Activated CD4-positive, alpha-beta memory T cell treated with anti-CD3 and anti-CD28 coated beads for 36 hours (primary cell): ENCODE measurements at places on chromosomes 13 and 19. TPM values are rescaled to one million over a fixed set of nuclear protein-coding genes. Genes with fewer than 3 reads are reported as not detected.
A peak's percentile ranks its signal among the peaks of the same experiment; 100 is the strongest.

GRCh38 chr19:17999684-18000479 is 8.1 kb upstream of the ARRDC2 start:
- peak overlapping the region; percentile 97 for H3K27ac ChIP-seq
- no peak for DNase-seq
- H3K4me1 ChIP-seq, result peaks cover 22% of the 10 kb centered on the region
- H3K4me3 ChIP-seq, result peak overlapping the region; percentile 72

GRCh38 chr13:102805680-102806079 is 6.8 kb downstream of the BIVM start:
- no peak overlapping the region for H3K4me3 ChIP-seq
- peaks cover 16% of the 10 kb centered on the region for H3K4me1 ChIP-seq
- no peaks in the 10 kb centered on the region for H3K27me3 ChIP-seq
- no peak overlapping the region for H3K27ac ChIP-seq

DNA sequence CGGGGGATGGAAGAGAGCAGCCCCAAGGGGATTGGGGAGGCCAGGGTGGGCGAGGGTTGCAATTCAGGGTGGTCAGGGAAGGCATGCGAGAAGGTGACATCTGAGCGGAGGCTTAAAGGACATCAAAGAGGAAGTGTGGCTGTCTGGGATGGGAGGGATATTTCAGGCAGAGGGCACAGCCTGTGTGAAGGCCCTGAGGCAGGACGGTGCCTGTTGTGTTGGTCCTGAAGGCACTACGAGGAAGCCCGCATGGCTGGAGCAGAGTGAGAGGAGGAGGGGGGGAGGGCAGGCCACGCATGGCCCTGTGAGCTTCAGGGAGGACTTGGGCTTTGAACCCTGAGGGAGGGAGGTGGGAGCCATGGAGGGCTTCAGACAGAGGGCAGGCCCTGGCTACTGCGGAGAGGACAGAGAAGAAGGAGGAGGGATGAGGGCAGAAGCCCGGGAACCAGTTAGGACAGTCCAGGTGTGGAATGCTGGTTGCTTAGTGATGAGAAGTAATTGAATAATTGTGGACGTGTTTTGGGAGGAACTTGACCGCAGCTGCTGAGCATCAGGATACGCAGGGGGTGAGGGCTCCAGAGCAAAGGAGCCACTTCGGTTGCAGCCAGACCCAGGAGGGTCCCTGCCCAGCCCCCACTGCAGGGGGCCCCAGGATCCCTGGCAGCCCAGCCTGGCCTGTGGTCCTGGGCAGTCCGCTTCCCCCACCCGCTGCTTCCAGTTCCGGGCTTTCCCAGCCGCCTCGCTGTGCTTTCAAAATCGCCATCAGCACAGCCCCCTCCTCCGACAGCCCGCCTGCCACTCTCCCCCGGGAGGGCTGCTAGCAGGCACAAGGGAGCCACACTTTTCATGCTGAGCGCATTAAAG is 6.2 kb downstream of the TLE6 start:
- no peak for DNase-seq
- peaks cover 13% of the 10 kb centered on the region for H3K27me3 ChIP-seq

DNA sequence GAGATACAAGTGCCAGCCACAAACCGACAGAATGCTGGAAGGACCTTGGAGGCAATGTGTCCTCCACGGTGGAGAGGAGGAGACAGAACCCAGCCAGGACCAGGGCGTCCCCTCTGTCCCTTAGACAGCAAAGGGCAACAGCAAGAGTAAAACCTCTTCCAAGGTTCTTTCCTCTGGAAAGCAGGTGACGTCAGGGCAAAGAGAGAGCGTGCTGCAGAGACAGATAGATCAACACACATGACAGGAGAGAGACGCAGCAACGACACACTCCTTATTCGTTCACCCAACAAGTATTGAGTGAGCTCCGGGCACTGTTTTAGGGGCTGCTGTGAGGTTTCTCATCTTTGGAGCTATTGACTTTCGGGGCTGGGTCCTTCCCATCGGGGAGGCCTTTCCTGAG is 1.3 kb upstream of the GALP start:
- no peak overlapping the region for H3K27ac ChIP-seq
- H3K36me3 ChIP-seq, result no peaks in the 10 kb centered on the region
- H3K4me3 ChIP-seq, result no peak overlapping the region
- peaks cover 5% of the 10 kb centered on the region for H3K27me3 ChIP-seq
- no peaks in the 10 kb centered on the region for H3K4me1 ChIP-seq
- DNase-seq, result no peak

- peak within 1 kb of the TSS; percentile 97 for H3K27ac ChIP-seq
- H3K4me3 ChIP-seq, result peak within 1 kb of the TSS; percentile 95
- H3K27me3 ChIP-seq, result no peaks in the 10 kb centered on the region
- DNase-seq, result peak; percentile 74
- peaks cover 54% of the 10 kb centered on the region for H3K4me1 ChIP-seq
Observed at GRCh38 chr19:41882568-41883462, at the start of gene ARHGEF1. Gene ARHGEF1 (plus strand): TSS chr19:41883184. CDS start chr19:41888083, 4,899 bp downstream.

DNA sequence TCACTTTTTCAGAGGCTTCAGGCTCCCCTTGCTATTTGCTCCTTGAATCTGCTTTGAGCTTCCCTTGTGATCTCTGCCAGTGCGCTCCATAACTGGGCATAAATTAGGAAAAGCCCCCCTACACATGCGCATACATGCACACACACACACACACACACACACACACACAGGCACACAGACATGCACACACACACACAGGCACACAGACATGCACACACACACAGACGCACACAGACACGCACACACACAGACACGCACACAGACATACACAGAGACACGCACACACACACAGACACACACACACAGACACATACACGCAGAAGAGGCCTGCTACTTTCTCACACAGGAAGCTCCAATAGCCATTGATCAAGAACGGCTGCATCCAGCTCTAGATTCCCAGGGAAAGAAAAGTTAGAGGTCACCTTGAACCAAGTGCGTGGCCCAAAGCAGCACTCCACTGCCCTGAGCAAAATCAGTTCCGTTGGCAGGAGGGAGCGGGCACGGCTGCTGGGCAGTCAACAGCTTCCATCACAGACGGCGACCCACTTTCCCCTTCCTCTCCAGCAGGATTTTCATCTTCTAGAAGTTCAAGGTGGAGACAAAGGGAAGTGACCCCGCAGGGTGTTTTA is 145.6 kb downstream of the DPF1 start:
- H3K4me1 ChIP-seq, result peaks cover 16% of the 10 kb centered on the region
- H3K27ac ChIP-seq, result no peak overlapping the region
- DNase-seq, result no peak
- H3K36me3 ChIP-seq, result peaks cover 8% of the 10 kb centered on the region
- no peaks in the 10 kb centered on the region for H3K27me3 ChIP-seq

- H3K27ac ChIP-seq, result no peak within 1 kb of the TSS
- DNase-seq, result peak; percentile 55
- peak within 1 kb of the TSS; percentile 58 for H3K4me3 ChIP-seq
- H3K27me3 ChIP-seq, result peaks cover 30% of the 10 kb centered on the region
- no peaks in the 10 kb centered on the region for H3K36me3 ChIP-seq
- peaks cover 18% of the 10 kb centered on the region for H3K4me1 ChIP-seq
Observed at GRCh38 chr19:42313096-42313839, at the start of gene TMEM145. Gene TMEM145 (plus strand): TSS chr19:42313309. CDS start chr19:42313377, 68 bp downstream.

- DNase-seq, result no peak
- peaks cover 4% of the 10 kb centered on the region for H3K4me1 ChIP-seq
- H3K4me3 ChIP-seq, result no peak overlapping the region
- H3K36me3 ChIP-seq, result no peaks in the 10 kb centered on the region
Observed at GRCh38 chr19:55492362-55492944, 4.2 kb downstream of the SSC5D start.

DNA sequence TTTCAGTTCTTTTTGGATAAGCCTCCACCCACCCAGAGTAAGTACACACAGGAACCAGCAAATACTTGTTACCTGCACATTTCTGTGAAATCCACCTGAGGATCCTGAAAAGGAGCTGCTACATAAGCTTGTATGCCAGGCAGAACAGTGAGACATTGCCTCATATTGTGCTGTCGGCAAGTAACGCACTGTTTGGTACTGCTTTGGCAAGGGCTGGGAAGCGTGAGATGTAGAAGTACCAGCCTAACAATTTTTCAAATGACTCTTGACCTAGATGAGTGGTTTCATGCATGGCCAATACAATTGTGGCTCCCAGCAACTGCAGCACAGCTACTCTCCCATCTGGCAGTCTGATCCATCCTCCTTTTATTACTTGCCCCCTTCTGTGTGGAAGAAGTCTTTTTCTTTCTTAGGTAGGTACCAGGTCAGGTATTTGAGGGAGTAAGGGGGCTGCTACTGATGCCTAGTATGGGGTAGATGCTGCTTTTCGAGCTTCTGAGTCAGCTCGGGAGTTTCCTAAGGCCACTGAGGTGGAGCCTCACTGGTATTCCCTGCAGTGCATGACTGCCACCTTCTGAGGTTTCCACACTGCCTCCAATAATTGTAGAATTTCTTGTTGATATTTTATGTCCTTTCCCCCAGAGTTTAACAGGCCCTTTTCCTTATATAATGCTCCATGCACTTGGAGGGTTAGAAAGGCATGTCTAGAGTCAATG is 52.2 kb downstream of the ZNF737 start:
- peaks cover 5% of the 10 kb centered on the region for H3K36me3 ChIP-seq
- DNase-seq, result no peak
- H3K4me1 ChIP-seq, result peaks cover 2% of the 10 kb centered on the region

- H3K4me1 ChIP-seq, result peaks cover 16% of the 10 kb centered on the region
- peak overlapping the region; percentile 99 for H3K27ac ChIP-seq
- peaks cover 15% of the 10 kb centered on the region for H3K36me3 ChIP-seq
- H3K27me3 ChIP-seq, result no peaks in the 10 kb centered on the region
Observed at GRCh38 chr19:58477130-58477529, 978 bp downstream of the ZNF446 start.

- peaks cover 3% of the 10 kb centered on the region for H3K27me3 ChIP-seq
- no peak for DNase-seq
- H3K27ac ChIP-seq, result no peak overlapping the region
- H3K4me3 ChIP-seq, result no peak overlapping the region
Observed at GRCh38 chr13:48930918-48931317, 44.8 kb upstream of the FNDC3A start.

- H3K36me3 ChIP-seq, result no peaks in the 10 kb centered on the region
- H3K27ac ChIP-seq, result no peak overlapping the region
- peak; percentile 72 for DNase-seq
Observed at GRCh38 chr13:46893798-46894560, 2.9 kb downstream of the HTR2A start.

- H3K4me3 ChIP-seq, result no peak overlapping the region
- no peaks in the 10 kb centered on the region for H3K4me1 ChIP-seq
- DNase-seq, result no peak
- H3K27me3 ChIP-seq, result peaks cover 2% of the 10 kb centered on the region
Observed at GRCh38 chr13:29111446-29111845, 291.3 kb downstream of the MTUS2 start.

GRCh38 chr13:33550885-33551284 is 265.3 kb upstream of the STARD13 start:
- H3K27ac ChIP-seq, result no peak overlapping the region
- peaks cover 3% of the 10 kb centered on the region for H3K36me3 ChIP-seq

DNA sequence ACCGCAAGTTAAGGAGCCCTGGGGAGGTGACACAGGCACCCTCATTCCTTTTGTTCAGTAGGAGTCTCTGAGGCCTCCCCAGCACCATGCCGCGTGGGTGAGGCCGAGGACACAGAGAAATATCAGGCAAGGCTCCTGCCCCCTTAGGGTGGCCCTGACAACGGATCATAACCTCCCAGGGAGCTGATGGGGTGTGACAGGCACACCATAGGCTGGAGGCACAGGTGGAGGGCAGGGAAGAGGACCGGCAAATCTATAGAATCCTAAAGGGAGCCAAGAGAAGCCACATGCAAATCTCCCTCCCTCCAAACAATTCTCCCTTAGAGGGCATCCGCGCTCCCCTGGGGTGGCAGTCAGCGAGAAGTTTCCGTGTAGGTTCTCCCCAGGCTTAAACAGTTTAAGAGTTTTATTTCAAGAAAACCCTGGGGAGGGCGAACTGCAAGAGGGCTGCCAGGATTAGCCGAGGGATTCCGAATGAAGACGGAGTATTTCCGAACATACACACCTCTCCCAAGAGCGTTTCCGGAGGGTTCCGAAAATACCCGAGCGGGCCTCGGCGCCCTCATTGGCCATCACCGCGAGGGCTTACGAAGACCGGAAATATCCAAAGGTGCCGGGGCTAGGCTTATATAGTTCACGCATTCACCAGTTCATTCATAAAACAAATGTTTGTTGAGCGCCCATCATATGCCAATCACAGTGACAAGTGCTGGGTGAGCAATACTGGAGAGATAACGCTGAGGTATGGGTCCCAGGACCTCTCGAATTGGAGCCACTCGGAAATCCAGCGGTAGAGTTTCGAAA is 610 bp upstream of the RPL28 start:
- peak; percentile 98 for DNase-seq
- peak overlapping the region; percentile 96 for H3K4me3 ChIP-seq
- no peaks in the 10 kb centered on the region for H3K27me3 ChIP-seq
- peaks cover 43% of the 10 kb centered on the region for H3K36me3 ChIP-seq
- peak overlapping the region; percentile 92 for H3K27ac ChIP-seq
- peaks cover 53% of the 10 kb centered on the region for H3K4me1 ChIP-seq

GRCh38 chr13:94997126-94997525 is 284.8 kb upstream of the SOX21 start:
- H3K27me3 ChIP-seq, result peaks cover 16% of the 10 kb centered on the region
- DNase-seq, result no peak
- no peak overlapping the region for H3K27ac ChIP-seq
- H3K4me1 ChIP-seq, result no peaks in the 10 kb centered on the region

- H3K4me3 ChIP-seq, result no peak overlapping the region
- no peaks in the 10 kb centered on the region for H3K4me1 ChIP-seq
- peaks cover 3% of the 10 kb centered on the region for H3K27me3 ChIP-seq
- no peak overlapping the region for H3K27ac ChIP-seq
- DNase-seq, result no peak
- H3K36me3 ChIP-seq, result no peaks in the 10 kb centered on the region
Observed at GRCh38 chr19:31821346-31821745, 472.1 kb upstream of the TSHZ3 start.

- no peak overlapping the region for H3K27ac ChIP-seq
- no peak for DNase-seq
- no peaks in the 10 kb centered on the region for H3K27me3 ChIP-seq
Observed at GRCh38 chr13:93289053-93289452, 62.4 kb downstream of the GPC6 start.

DNA sequence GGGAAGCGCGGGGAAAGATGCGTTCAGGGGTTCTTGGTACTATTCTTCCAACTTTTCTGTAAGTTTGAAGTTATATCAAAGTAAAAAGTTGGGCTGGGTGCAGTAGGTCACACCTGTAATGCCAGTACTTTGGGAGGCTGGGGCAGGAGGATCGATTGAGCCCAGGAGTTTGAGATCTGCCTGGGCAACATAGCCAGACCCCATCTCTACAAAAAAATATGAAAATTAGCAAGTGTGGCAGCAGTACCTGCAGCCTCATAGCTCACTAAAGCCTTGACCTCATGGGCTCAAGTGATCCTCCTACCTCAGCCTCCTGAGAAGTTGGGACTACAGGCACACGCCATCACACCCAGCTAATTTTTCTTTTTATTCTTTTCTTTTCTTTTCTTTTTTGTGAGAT is 12.4 kb upstream of the ZNF77 start:
- no peaks in the 10 kb centered on the region for H3K36me3 ChIP-seq
- no peak overlapping the region for H3K27ac ChIP-seq
- DNase-seq, result no peak
- peaks cover under 1% of the 10 kb centered on the region for H3K4me1 ChIP-seq
- H3K4me3 ChIP-seq, result no peak overlapping the region

Gene GPC6
- total RNA-seq, result not detected

Gene REEP6
- total RNA-seq, result 1.8 TPM

Gene HOMER3
- 1.2 TPM for total RNA-seq

Gene DAND5
- total RNA-seq, result 0.12 TPM

Gene A1BG
- 12.9 TPM for total RNA-seq

Gene PSG5
- not detected for total RNA-seq

Gene ZNF443
- total RNA-seq, result 5.3 TPM

Gene TRIM28
- 404 TPM for total RNA-seq
